ENCODE measurements at places on chromosomes 11 and 22. TPM values are rescaled to one million over a fixed set of nuclear protein-coding genes. Genes with fewer than 3 reads are reported as not detected.

EIF3D gene
- 503 TPM for total RNA-seq

MYOD1 gene
- total RNA-seq: not detected

PACSIN3 gene
- 11.2 TPM for total RNA-seq

HIRA gene
- 19.3 TPM for total RNA-seq

CREB3L1 gene
- 0.65 TPM for total RNA-seq

KCNK4 gene
- total RNA-seq: not detected

GGTLC3 gene
- total RNA-seq: not detected

FXYD2 gene
- 2.3 TPM for total RNA-seq

TEAD1 gene
- total RNA-seq: 45.1 TPM

SOX6 gene
- total RNA-seq: 0.67 TPM

TRIM34 gene
- total RNA-seq: 11.3 TPM

C11orf97 gene
- not detected for total RNA-seq

FAM227A gene
- 2.3 TPM for total RNA-seq

OR51B4 gene
- total RNA-seq: not detected

PRG3 gene
- not detected for total RNA-seq

SPA17 gene
- total RNA-seq: 8.6 TPM

HSD17B12 gene
- total RNA-seq: 96.7 TPM

PPP6R2 gene
- 59.3 TPM for total RNA-seq

PLAAT5 gene
- not detected for total RNA-seq

PGA4 gene
- total RNA-seq: not detected

CDC42EP1 gene
- 42.1 TPM for total RNA-seq

NCAM1 gene
- total RNA-seq: 1.6 TPM

CRYBA4 gene
- not detected for total RNA-seq

SAA4 gene
- total RNA-seq: not detected

LRRC56 gene
- total RNA-seq: 1.3 TPM

B3GAT1 gene
- total RNA-seq: not detected

C11orf16 gene
- not detected for total RNA-seq

Data from vein endothelial cell (primary cell).